ENCODE measurements at places on chromosomes 12 and 14.

- peak; percentile 33 for DNase-seq
Measured at GRCh38 chr14:92135269-92135668, 13.5 kb downstream of the CPSF2 start.

DNA sequence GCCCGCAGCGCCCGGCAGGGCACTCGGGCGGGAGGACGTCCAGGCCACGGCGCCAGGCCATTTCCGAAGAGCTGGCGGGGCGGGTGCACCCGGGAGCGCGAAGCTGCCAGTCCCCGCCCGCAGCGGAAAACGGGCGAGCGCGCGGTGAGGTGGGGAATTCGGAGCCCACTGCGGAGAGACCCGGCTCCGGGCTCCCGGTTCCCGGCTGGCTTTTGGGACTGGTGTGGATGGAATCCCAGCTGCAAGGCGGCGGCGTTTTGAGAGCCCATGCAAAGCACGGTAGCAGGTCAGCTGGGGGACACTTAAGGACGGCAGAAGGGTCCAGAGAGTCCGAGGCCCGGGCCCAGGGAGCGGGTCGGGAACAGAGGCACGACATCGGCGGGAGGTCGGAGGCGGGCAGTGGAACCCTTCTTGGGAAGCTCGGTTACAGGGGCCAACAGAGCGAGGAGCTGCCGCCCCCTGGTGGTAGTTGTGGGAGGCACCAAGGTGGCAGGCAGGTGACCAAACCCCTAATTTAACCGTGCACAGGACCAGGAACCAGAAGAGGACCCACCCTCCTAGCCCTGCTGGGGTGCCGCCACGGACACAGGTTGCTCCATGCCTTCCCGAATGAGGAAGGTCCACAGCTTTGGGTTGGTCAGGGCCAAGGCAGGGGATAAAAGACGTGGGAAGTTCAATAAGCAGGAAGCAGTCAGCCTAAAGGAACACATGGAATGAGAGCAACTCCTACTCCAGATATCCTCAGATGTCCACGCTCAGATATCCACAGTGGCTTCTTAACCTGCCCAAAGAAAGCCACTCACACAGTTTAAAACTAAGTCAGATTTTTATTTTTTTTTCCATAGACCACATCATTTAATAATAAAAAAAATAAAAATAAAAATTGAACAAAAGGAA is 685 bp upstream of the CDH24 start:
- DNase-seq: peak; percentile 90

GRCh38 chr12:11242656-11243055 is 26.9 kb downstream of the PRB3 start:
- no peak for DNase-seq

DNA sequence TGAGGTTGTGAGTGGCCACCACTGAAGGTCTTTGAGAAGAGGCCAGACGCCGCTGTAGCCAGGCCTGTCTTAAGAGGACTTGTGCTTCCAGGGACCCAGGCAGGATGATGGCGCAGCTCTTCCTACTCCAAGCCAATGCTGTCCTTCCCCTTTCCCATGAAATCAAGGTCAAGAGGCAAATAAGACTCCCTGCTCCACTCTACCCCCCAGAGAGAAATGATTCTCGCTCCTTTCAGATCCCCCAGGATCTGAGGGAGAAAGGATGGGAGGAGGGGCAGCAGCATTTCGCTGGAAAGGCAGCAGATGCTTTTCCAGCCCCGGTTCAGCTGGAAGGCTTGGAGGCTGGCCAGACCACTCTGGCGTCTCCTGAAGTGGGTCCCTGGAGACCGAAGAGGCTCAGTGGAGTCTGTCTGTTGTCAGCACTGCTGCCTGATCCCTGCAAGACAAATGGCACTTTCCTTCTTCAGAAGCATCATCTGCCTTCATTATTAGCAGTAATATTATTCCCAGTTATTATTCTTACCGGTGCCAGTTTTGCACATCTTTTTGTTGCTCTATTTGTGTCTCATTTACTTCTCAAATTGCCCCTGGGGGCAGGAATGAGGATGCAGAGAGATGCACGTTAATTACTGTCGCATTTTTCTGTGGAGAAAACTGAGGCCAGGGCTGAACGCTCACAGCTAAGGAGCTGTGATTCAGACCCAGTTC is 51.4 kb downstream of the C14orf132 start:
- peak; percentile 69 for DNase-seq

DNA sequence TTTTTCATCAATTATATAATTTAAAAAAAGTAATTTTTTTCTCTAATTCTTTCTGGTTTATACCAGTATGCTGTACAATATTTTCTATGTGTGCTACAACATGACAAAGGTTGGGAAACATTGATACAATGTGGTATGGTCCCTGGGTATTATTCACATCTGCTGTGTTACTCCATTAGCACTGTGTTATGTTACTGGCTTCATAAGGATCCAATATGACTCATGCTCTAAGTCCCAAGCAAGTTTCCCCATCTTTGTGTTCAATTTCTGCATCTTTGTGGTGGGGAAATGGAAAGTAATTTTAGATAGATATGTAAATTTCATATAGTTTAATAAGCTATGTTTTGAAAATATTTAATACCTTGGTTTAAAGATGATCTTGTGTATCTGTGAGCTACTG is 35.8 kb downstream of the FBXO33 start:
- DNase-seq: no peak

DNA sequence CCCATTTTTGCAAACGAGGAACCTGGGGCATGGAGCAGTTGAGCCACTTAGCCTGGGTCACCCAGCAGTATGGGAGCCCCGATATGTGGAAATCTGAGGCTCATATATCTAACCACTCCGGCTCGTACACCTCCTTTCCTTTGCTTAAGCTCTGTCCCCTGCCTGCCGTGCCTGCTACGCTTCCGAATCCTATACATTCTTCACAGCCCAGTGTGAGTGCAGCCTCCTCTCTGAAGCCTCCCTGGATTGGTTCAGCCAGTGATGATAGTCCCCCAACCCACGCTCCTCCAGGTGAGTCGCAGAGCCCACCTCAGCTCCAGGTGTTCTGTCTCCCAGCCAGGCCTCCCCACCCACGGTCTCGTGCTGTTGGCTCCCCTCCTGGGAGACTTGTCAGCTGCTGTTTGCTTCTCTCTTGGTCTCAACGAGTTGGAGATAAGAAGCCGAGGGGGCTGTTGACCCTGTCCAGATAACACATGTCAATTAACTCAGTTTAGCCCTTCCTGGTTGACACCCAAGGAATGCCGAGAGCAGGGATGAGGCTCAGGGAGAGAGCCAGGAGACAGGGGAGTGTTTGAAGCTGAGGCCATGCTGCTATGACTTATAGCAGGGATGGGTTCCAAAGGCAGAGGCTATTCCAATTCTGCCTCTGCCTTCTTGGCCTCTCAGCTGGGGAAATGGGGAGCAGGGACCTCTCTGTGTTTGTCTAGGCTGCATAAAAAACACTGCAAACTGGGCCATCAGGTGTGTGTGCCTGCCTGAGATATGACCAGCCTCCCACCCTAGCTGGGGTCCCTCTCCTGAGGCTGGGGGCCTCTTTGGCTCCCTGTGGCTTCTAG is 19.0 kb downstream of the SDSL start:
- no peak for DNase-seq

- peak; percentile 58 for DNase-seq
Measured at GRCh38 chr14:64698903-64699302, 5.3 kb upstream of the PLEKHG3 start.

- no peak for DNase-seq
Measured at GRCh38 chr12:8499616-8500015, 13.7 kb upstream of the CLEC4D start.

DNA sequence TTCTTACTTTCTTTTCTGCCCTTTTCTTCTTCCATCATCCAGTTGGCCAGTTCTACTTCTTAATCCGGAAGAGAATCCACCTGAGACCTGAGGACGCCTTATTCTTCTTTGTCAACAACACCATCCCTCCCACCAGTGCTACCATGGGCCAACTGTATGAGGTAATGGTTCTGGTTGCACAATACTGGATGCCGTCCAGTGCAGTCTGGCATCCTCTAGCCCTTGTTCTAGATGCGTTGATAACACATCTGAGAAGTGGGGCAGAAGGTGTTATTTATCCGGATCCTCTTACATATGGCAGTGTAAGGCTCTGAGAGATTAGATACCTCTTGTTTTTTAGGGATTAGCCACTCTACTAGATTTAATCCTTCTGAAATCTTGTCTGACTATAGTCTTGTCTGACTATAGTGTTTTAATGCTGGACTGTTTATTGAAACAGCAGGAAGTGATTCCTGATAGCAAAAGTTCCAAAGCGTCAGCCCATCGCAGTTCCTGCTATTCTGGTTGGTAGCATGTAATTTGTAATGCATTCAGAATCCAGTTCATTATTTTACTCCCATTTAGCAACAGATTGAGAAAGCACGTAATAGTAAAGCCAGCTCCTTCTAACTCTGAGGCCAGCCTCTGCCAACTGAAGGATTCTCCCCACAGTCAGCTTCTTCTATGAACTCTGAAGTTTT is 7.9 kb downstream of the GABARAPL1 start:
- DNase-seq: peak; percentile 82

GRCh38 chr12:13537623-13538022 is 341.1 kb downstream of the EMP1 start:
- no peak for DNase-seq

GRCh38 chr12:89949457-89950195 is 241.0 kb upstream of the ATP2B1 start:
- DNase-seq: no peak

- no peak for DNase-seq
Measured at GRCh38 chr14:22896760-22897159, 13.7 kb downstream of the REM2 start.

DNA sequence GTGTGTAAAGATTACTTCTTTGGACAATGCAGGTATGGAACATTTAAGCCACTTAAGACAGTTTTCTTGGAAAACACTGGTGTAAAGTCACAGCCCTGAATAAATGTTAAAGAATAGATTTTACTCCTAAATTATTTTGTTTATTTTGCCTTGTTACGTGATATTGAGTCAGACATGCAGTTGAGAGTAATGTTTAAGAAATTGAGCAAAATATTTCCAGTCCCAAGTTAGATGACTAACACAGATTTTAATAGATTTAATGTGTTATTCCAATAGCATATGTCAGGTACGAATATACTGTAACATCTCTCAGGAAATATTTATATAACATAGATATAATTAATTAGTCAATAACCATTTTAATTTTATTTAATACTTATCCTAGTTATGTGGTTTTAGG is 1361.7 kb downstream of the FSCB start:
- no peak for DNase-seq

GRCh38 chr12:13496111-13496510 is 299.6 kb downstream of the EMP1 start:
- no peak for DNase-seq

DNA sequence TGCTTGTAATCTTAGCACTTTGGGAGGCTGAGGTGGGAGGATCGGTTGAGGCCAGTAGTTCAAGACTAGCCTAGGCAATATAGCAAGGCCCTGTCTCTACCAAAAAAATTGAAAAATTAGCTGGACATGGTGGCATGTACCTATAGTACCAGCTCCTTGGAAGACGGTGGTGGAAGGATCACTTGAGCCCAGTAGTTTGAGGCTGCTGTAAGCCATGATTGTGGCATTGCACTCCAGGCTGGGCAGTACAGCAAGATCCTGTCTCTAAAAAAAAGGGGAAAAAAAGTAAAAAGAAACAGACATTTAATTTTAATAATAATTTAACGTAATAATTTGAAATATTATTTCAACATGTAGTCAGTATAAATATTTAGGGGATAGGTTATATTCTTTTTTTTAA is 16.1 kb downstream of the MON2 start:
- DNase-seq: no peak

DNA sequence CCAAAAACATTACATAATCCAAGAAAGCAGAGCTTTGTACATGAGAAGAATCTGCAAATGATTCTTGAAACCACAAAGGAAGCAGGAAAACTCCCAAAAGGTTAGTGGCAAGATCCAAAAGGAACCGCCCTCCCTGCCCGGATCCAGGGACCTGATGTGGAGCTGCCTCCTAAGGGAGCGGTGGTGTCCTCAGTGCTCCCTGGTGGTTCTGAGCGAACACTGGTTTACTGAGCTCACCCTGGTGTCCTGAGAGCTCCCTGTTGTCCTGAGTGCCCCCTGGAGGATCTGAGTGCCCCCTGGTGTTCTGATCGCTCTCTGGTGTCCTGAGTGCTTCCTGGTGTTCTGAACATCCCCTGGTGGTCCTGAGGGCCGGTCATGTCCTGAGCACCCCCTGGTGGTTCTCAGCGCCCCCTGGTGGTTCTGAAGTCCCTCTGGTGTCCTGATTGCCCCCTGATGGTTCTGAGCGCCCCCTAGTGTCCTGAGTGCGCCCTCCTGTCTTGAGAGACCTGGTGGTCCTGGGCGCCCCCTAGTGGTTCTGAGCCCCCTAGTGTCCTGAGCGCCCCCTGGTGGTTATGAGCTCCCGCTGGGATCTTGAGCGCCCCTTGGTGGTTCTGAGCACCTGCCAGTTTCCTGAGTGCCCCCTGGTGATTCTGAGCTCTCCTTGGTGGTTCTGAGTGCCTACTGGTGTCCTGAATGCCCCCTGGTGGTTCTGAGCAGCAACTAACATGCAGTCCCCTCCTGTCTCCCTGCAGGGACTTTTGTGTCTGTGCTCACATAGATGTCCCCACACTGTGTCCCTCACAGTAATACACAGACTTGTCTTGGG is 891.1 kb downstream of the TMEM121 start:
- DNase-seq: no peak

- DNase-seq: no peak
Measured at GRCh38 chr12:96285158-96285557, 91.0 kb downstream of the ELK3 start.

DNA sequence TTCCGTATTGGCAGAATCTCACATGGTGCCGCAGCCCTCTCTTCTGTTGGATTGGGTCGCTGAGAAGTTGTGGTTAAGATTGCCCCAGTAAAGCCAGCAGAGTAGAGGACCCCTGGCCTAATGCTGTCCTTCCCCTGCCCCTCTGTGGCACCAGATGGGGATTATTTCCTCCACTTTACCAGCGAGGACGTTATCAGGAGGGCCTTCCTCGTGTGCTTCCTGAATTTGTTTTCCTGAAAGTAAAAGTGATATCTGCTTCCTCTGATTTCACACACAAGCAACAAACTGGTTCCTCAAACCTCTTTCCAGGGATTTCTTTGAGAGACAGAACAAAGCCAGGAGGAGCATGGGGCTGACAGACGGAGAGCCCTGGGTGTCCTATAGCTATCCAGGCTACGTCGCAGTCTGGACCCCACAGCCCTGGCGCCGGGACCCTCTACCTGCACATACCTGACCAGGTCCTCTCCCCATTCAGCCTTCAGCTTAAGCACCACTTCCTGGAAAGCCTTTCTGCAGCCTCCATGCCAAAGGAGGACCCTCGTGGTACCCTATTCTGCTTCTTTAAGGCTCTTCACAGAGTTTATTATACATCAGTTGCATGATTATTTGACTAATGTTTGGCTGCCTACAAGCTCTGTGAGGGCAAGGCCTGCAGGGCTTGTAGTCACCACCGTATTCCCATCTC is 314.8 kb upstream of the FKBP4 start:
- DNase-seq: no peak

- no peak for DNase-seq
Measured at GRCh38 chr12:24945039-24945438, 3.9 kb downstream of the BCAT1 start.

GRCh38 chr14:105924951-105925591 is 398.7 kb downstream of the TMEM121 start:
- no peak for DNase-seq

Data from Ammon's horn (tissue), 1 donor.